ENCODE measurements at places on chromosomes 5 and 9.

DNA sequence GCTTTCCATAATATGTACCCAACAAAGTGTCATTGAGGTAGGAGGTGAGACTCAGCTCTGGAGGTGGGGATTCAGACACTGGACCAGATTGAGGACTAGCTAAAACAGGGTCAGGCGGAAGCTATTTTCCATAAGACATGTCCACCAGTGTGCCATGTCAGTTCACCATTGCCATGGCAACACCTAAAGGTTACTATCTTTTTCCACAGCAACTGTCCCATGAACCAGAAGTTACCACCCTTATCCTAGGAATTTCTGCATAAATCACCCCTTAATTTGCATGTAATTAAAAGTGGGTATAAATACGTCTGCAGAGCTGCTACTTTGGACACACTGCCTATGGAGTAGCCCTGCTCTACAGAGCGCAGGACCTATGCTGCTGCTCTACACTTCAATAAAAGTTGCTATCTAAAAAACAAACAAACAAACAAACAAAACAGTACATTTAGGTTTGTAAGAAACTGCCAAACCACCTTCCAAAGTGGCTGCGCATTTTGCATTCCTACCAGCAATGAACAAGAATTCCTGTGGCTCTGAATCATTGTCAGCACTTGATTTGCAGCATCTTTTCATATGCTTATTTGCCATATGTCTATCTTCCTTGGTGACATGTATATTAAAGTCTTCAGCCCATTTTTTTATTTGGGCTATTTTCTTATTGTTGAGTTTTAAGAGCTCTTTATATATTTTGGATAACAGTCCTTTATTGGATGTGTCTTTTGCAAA is 18.0 kb upstream of the TRIM32 start:
- DNase-seq: no peak

- no peak for DNase-seq
Observed at GRCh38 chr5:58406394-58406793, 53.5 kb downstream of the PLK2 start.

DNA sequence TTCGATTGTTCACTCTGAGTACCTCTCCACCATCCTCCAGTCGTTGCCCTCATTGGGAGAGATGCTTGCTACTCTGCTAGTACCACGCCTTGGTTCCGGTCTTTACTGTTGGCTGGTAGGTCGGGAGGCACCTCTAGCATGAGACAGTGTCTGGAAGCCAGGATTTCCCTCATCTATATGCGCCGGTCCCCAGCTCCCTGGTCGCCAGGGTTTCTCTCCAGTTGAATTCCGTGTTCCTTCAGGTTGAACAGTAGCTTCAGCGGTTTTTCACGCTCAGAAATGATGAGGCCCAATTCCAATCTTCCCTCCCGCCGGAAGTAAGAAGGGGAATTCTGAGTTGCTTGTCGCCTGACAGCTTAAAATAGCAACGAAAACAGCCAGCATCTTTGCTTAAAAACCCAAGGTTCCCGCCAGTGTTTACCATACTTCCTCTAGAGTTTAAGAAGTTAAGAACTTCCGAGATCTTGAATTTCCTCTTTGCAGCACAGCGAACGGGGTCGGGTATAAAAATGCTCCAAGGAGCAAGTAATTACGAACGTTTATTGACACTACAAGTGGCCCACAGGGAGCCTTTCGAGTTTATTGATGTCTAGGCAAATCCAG is 1.3 kb upstream of the ST8SIA4 start:
- no peak for DNase-seq

GRCh38 chr5:94028001-94028400 is 286.6 kb upstream of the POU5F2 start:
- no peak for DNase-seq

- no peak for DNase-seq
Observed at GRCh38 chr9:92738661-92739081, 26.0 kb downstream of the BICD2 start.

DNA sequence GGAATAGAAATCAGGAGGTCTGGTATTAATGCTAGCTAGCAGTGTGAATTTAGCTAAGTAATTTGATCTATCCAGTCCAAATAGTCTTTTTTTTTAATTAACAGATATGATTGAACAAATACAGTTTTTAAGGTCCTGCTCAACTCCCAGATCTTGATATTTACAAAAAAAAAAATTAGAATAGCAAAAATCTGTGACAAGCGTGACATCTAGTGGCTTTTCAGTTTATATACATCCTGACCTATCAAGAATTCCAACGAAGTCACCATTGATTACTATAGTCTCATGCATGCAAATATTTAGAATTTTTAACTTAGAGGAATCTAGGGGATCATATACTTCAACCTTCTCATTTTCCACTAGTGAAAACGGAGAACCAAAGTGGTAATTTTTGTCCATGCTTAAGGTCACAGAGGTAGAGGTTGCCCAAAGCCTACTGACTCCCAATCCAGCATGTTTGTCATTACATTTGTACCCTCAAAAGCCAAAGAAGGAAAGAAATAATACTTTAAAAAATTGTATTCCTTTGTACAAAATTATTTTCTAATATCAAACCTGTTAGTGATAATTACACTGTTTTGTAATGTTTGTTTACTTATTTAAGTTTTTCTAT is 17.6 kb upstream of the TARS1 start:
- no peak for DNase-seq

All from DMS 273 treated with DMSO at 0.1 percent for 48 hours (cell line).